WERI-Rb-1 (cell line): ENCODE measurements at places on chromosomes 7 and 10.
A peak's percentile ranks its signal among the peaks of the same experiment; 100 is the strongest.

GRCh38 chr7:151806204-151806603 lies 70.7 kb downstream of the PRKAG2 start:
- no peak for DNase-seq

GRCh38 chr10:8076933-8077332 lies 22.4 kb downstream of the GATA3 start:
- DNase-seq, result no peak

DNA sequence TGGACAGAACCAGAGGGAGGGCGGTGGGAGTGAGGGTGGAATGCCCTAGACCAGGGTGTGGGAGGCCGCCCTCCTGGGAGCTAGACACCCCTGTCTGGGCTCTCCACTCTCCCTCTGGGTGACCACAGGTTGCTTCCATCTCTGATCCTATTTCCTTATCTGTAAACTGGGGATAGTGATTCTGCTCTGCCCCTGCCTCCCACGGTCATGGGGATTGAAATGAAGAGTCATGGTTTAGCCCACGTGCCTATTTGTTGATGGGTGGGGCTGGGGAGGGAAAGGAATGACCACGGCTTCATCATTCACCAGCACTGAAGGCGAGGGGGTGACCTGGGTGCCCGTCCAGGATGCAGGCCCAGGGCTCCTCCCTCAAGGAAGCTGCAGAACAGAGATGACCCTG lies 49.3 kb upstream of the PCBD1 start:
- no peak for DNase-seq

DNA sequence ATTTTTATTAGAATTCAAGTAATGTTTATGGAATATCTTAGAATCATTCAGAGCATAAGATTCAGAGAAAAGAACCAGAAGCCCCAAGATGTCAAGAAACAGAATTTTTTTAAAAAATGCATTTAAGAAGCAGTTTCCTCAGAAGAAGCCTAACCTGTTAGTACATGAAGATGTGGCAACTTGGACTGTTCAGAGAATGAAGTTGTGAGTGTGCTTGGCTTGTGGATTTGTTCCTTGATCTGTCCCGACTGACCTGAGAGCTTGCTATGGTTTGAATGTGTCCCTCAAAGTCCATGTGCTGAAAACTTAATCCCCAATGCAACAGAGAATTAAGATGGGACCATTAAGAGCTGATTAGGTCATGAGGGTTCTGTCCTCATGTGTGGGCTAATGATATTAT lies 13.8 kb upstream of the AFAP1L2 start:
- DNase-seq, result no peak

DNA sequence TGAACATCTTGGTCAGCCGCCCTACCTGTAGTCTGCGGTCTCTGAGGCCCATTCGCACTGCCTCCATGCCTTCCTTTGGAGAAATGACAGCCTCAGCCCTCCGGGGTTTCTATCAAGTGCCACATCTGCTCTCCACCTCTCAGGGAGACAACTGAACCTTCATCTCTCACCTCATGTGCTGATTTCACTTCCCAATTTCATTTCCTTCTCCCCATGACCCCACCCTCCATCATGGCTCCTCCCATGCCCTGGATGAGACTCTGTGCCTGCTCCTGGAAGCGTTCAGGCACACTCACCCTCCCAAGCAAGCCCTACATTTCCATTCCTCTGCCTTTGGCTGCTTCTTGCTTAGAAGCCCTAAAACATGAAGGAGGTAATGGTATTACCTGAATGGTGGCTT lies 7.8 kb upstream of the SCD start:
- DNase-seq, result no peak

DNA sequence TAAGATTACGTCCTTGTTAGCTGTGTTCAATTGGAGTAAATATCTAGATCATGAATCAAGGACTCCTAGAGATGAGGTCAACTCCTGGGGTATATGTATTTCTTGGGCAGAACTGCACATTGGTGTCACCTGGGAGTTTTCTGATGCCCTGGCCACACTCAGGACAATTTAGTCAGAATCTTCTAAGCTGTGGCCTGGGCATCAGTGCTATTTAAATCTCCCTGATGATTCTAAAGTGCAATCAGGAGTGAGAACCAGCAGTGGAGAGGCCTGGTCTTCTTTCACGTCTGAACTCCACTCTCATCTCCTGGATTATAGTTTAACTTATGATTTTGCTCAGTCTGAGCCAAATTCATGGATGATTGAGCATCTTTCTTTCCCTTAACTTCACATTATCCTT lies 218.0 kb downstream of the BMPER start:
- no peak for DNase-seq

GRCh38 chr7:150515248-150516147 lies 826 bp downstream of the GIMAP7 start:
- no peak for DNase-seq

- no peak for DNase-seq
Measured at GRCh38 chr10:62062752-62063512, 161.4 kb downstream of the ARID5B start.

GRCh38 chr10:13527864-13528122 lies 1.0 kb downstream of the BEND7 start:
- no peak for DNase-seq

DNA sequence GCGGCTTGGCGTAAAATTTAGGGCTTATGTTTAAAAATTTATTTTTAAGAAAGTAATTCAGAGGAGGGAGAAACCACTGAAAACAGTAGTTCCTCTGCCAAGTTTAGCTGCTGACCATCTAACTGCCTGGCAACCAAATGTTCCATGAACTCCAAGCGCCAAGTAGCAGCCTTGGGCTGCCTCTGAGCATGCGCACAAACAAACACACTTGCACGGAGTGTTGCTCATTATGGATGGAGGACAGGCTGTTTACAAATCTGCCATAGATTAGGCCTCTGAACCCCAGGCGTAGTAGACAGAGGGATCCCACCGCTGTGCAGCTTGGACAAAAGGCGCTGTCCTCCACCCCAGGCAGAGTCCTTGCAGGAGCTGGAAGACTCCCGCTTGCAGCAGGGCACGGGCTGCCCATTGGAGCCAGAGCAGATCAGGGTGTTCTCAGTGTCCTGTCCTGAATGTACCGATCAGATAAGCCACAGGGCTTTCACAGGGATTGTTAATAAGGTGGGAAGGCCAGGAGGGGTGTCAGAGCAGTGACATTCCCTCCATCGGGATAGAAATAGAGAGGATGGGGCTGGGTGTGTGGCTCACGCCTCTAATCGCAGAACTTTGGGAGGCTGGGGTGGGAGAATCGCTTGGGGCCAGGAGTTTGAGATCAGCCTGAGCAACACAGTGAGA lies 47.7 kb upstream of the LYZL1 start:
- no peak for DNase-seq

DNA sequence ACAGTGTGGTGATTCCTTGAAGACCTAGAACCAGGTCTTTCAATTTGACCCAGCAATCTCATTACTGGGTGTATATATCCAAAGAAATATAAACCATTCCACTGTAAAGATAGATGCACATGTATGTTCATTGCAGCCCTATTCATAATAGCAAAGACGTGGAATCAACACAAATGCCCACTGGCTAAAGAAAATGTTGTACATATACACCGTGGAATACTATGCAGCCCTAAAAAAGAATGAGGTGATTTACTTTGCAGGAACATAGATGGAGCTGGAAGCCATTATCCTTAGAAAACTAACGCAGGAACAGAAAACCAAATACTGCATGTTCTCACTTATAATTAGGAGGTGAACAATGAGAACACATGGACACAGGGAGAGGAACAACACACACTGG lies 278.0 kb upstream of the KCND2 start:
- no peak for DNase-seq

DNA sequence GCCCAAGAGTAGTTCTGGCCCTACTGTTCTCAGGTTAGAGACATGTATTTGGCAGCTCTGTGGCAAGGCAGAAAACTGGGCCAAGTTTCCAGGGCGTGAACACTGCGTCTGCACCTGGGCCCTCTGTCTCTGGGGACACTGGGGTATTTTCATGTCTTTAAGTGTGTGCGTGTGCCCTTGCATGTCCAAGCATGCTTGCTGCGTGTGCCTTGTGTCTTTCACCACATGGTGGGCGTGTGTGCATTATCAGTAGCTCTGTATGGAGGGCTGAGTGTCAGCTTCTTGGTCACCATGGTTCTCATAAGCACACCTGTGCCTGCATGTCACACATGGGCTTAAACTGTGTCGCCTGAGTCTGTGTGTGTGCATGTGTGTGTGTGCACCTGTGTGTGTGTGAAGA lies 69.3 kb downstream of the HIPK2 start:
- no peak for DNase-seq

DNA sequence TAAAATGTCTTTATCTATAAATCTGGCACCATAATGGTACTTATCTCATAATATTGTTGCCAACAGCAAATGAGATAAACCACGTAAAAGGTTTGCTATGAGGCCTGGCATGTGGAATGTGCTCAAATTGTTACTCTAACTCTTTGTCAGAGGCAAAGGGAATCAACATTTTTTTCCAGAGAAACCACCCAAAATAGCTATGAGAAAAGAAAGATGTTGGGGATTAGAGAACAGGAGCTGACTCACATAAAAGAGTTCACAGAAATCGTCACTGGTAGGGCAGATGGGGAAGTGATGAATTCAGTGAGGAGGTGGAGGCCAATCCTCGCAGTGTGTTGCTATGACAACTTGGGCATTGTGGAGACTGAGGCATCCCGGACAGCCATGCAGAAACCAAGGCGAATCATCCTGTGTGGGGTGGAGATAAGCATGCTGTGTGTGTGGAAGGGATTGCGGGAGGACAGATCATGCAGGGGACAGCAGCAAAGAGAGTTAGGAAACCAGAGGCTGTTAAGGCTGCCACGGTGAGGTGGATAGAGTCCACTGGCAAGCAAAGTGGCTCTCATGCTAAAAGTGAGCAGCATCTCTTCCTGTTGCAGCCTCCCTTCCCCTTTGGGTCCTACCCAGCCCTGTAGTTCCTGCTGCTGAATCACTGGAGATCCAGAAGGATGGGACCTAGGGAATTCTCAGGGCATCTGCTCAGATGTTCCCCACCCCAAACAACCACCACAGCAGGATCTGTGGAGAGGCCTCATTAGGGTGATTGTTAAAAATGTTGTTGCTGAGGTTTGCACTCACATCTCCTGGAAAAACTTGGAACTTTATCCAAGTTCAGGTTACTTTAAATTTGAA lies 103.9 kb downstream of the CUBN start:
- no peak for DNase-seq

GRCh38 chr10:119120413-119120867 lies 16.5 kb downstream of the DENND10 start:
- DNase-seq, result no peak

- DNase-seq, result no peak
Measured at GRCh38 chr10:22043327-22043633, 39.8 kb upstream of the DNAJC1 start.

DNA sequence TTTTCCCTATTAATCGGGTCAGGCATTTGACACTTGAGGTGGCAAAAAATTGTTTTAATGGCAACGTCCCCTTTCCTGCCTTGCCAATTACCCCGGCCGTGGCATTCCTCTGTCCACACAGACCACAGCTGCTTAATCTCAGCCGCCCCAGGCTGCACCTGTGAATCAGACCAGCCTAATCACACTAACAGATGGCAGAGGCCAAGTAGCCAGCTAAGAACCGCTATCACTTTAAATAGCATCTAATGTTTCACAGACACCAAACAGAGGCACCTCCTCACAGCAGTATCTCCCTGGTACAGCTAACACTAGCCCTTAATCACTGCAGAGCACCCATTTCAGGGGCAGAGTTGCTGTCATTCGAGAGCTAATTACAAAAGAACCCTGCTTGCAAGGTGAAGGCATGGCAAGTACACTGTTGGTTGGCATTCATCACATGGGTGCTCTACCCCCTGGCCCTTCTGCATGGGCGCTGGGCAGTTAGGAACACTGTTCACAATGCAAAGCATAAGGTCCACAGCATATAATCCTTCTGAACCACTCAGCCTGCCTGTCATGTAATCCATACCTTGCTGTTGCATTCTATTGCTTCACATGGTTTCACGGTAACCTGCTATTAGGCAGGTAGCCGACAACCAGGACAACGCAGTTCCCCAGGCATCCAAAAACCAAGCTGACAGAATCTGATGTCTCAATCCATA lies 38.8 kb downstream of the FGFR2 start:
- peak; percentile 87 for DNase-seq

DNA sequence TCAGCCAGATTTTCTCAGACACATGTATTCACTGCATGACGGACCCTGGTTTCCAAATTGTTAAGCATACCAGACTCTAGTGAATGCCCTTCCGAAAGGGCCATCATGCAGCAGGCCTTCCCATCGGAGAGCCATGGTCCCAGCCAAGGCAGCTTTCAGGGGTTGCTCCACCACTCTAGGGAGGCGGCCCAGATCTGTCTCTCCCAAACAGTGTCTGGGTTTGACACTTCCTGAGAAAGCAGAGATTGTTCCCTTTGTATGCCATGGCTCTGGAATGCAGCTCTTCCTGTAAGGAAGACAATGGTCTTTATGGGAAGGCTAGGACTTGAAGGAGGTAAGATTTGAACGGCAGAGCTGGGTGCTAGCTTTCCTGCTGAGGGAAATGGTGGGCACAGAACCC lies 178.8 kb upstream of the BMPER start:
- no peak for DNase-seq

GRCh38 chr7:151114151-151115090 lies 28.1 kb downstream of the AGAP3 start:
- no peak for DNase-seq

- peak; percentile 60 for DNase-seq
Measured at GRCh38 chr7:76294344-76295024, 8.0 kb upstream of the HSPB1 start.

GRCh38 chr10:88901206-88901983 lies 21.4 kb downstream of the STAMBPL1 start:
- DNase-seq, result no peak

DNA sequence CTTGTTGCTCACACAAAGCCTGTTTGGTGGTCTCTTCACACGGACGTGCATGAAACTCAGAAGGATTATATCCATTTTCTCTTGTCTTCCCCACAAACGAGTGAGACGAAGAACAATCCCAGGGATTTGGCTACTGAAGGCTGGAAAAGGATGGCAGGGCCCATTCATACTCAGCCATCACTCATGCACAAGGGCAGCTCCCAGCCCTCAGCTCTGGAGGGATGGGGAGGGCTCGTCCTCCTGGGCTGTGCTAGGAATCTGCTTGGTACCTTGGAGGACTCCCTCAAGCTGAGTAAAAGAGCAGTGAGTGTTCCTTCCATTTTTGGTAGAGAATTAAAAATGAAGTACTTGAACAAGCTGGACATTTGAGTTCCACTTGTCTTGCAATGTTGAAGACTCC lies 33.2 kb upstream of the RAB18 start:
- no peak for DNase-seq

DNA sequence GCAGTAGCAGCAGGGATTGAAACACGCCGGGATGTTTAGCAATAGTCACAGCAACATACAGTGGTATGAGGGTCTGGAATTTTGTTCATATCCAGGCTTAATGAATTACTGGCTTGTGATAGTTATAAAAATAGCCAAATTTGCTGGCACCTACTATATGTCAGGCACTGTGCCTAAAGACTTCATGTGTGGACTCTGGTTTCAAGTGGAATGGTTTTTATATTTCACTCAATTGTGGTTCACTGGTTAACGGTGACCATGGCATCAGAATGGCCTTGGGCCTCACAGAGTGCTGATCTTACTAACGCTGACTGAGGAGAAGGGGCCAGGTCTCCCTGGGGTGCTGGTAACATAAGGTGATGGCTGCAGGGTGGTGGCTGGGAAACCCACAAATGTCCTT lies 55.7 kb downstream of the CELF2 start:
- no peak for DNase-seq

- no peak for DNase-seq
Measured at GRCh38 chr10:86193841-86194240, 172.8 kb downstream of the GRID1 start.
